ENCODE measurements at places on chromosomes 6 and 20.
A peak's percentile ranks its signal among the peaks of the same experiment; 100 is the strongest.

GRCh38 chr6:114158411-114158810, 184.4 kb downstream of the HS3ST5 start:
- no peak for DNase-seq

- DNase-seq = no peak
These were observed 16.1 kb downstream of the SDCBP2 start for GRCh38 chr20:1312904-1313235.

- DNase-seq = no peak
These were observed 4.2 kb upstream of the NCR3 start for GRCh38 chr6:31597006-31597405.

DNA sequence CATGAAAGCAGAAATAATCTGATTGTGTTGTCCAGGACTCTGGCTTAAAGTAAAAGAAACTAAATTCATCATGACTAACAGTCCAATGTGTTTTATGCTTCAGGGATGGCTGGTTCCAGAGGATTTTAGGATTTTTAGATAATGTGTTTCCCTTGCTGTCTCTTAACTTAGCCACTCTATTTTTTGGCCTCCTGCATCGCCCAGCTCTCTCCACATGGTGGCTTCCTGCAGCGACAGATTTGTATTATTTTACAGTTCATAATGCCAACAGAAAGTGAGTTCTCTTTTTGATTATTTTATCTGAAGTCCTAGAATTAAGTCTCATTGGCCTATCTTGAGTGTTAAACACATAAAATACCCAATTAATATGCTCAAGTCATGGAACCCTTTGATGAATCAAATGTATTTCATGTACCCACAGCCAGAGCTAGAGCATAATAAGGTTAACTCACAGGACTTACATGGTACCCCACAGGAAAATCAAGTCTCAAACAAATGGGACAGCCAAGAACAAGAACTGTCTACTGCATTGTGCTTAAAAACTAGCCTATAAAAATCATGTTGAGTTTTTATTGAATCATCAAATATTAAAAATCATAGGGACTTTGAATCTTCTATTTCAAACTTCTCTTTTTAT, 582.5 kb downstream of the DOK5 start:
- no peak for DNase-seq

- DNase-seq = no peak
These were observed 55.9 kb downstream of the ATXN1 start for GRCh38 chr6:16705081-16705993.

GRCh38 chr6:72466471-72466870, 155.4 kb upstream of the KCNQ5 start:
- no peak for DNase-seq

DNA sequence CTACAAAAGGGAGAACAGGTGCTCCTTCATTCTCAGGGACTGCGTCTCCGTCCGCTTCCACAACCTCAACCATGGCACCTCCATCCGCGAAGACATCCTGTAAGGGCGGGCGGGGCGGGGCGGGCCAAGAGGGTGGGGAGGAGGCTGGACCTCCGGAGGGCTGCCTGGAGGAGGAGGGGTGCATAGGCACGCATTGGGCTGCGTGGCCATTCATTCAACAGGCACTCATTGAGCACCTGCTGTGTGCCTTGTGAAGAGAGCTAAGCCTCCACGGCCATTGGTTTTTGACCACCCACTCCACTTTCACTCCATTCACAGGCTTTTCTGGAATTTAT, 435 bp downstream of the ZSWIM3 start:
- no peak for DNase-seq

DNA sequence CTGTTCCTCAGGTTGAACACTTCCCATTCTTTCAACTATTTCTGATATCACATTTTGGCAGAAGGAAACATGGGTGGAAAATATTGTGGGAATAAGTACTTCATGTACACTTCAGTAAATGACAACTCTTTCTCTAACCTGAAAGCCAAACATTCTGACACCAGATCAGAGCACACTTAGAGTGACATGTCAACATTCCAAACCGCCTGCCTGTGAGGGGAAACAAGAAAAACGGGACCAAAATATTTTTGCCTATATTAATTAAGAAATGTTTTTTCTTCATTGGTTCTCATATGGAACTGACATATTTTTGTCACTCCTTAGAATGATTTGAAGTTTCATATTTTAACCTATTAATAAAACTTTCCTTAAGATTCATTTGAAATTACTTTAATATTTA, 483.1 kb downstream of the MAFB start:
- no peak for DNase-seq

- no peak for DNase-seq
These were observed 170.3 kb upstream of the PDE7B start for GRCh38 chr6:135680964-135681913.

DNA sequence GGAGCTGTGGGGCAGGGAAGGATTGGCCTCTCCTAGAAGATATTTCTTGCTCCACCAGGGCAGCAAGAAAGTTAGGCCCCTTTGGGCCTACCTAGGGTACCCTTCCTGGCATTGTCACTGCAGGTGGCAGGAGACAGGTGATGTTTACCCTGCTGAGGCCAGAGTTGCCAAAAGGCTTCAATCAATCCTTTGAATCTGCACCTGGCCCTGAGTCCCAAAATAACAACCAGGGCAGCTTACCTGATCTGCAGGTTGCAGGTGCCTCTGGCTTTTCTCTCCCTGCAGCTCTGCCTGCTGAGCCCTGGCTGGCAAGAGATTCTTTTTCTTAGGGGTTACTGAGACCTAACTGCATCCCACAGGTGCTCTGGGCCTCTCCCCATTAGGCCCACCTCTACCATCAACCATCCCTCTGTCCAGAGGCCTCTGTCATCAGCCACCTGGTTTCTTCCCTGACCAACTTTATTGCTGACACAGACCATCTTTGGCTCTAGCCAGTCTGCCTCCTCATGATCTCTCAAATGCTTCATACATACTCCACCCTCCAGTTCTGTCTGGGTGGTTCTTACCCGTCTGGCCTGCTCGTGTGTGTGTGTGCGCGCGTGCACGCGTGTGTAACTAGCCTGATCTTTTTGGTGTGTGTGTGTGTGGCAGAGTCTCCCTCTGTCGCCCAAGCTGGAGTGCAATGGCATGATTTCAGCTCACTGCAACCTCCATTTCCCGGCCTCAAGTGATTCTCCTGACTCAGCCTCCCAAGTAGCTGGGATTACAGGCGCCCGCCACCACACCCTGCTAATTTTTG, 13.7 kb downstream of the BCL2L1 start:
- DNase-seq = no peak

GRCh38 chr20:63553251-63553932, 567 bp upstream of the FNDC11 start:
- peak; percentile 7 for DNase-seq

GRCh38 chr6:119830494-119831295, 481.1 kb upstream of the MAN1A1 start:
- no peak for DNase-seq

GRCh38 chr20:24951536-24952083, 2.5 kb downstream of the CST7 start:
- DNase-seq = no peak

DNA sequence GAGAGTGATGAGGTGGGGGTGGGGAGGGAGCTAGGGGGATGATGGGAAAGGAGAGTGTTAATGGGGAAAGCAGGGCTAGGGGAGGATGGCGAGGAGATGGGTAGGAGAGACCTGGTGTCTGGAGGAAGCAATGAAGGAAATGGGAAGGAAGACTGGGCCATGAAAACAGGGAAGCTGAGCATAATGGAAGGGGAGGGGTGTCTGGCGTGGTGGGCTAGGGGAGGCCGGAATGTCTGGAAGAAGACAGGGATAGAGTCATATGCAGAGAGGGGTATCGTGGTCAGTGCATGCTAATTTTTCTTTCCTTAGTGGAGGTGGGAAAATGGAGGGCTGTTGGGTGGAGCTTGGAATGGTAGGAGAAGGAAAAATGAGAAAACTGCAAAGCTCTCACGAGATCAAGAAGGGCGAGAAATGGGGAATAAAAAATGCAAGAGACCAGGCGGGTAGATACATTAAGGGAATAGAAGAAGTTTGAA, 423 bp downstream of the KLHDC3 start:
- DNase-seq = no peak

- DNase-seq = peak; percentile 83
These were observed 31.9 kb downstream of the C6orf89 start for GRCh38 chr6:36917541-36918193.

DNA sequence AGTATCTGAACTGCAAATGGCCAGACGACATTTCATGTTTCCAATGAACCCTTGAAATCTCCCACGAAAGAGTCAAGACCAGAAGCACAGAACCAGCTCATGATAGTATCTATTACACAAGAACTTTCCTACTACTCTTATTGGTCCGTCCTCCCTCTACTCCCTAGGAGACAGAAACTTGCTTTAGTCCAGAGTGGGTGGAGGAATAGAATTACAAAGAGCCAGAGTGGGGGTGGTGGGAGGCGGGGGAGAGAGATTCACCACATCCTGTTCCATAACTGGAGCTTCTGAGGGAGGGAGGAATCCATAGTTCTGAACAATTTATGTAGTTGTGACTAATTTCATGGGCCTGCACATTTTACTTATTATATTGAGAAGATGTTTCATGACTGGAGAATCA, 18.5 kb upstream of the WFDC10A start:
- peak; percentile 44 for DNase-seq

DNA sequence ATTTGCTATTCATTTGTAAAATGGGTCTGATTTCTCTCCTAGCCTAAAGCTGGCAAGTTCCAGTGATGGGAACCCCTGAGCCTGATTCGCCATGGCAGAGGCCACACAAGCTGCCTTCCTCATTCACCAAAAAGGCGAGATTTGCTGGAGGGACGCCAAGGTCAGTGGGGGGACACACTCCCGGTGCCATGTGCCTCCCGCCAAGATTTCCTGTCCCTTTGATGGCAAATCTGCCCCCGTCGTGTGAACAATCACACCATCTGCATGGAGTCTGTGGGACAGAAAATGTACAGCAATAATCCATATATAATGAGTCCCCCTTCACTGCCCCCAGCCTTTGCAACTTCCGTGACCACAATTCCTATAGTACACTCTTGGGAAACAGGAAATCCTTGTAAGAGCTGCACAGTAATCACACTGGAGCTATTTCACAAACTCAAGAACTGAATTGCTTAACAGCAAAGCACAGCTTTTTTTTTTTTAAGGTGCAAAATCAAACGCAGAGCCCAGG, 15.7 kb upstream of the IGF2R start:
- DNase-seq = peak; percentile 67

GRCh38 chr20:21396599-21397340, 556 bp downstream of the NKX2-4 start:
- no peak for DNase-seq

DNA sequence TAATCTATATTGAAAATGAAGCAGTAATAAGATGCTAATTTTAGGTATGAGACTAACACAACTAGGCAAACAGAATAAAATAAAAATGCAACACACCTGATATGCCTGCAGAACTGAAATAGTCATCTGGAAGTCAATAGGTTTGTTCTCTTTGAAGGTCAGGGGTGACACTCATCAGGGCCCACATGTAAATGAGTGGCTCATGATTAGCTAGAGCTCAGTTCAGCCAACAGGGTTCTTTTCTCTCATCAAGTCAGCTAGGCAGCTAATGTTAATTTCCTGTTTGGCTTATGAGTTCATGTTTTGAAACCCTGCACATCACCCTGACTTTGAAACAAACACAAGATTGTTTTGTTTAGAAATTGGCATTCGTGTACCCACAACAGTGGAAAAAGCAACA, 23.8 kb downstream of the SMLR1 start:
- DNase-seq = no peak

DNA sequence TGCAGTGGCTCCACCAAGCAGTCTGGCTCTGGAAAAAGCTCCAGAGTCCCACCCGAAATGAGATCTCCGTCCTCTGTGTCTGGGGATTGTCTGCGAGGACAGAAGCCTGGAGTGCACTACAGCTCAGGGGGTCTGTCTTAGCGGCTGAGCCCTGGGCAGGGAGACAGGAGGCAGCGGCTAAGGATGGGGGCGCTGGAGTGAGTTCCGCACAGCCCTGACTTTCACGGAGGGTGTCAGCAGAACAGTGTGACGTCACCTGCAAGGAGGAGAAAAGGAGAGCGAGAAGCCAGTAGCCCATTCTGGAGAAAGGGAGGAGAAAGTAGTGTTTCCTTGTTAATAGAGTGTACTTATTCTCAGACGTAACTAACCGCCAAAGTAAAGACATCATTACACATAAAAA, 97.6 kb downstream of the FAM50B start:
- no peak for DNase-seq

GRCh38 chr6:89564752-89565427, 73.7 kb downstream of the LYRM2 start:
- DNase-seq = no peak

DNA sequence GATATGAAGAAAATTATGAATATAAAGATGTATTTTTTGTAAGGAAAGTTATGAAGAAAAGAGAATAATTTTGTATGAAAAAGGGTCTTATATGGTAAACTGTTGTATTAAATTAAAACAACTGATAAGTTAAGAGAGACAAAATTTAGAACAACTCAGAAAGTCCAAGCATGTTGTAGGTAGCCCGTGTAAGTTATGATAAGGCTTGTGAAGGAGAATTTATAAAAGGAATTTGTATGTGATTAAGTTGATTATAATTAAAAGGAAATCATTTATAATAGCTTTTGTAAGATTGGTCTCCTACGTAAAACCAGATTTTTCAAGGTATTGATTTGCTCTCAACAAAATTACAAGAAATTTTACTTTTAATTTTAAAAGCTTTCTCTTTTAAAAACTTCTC, 1579.3 kb downstream of the HACE1 start:
- no peak for DNase-seq

DNA sequence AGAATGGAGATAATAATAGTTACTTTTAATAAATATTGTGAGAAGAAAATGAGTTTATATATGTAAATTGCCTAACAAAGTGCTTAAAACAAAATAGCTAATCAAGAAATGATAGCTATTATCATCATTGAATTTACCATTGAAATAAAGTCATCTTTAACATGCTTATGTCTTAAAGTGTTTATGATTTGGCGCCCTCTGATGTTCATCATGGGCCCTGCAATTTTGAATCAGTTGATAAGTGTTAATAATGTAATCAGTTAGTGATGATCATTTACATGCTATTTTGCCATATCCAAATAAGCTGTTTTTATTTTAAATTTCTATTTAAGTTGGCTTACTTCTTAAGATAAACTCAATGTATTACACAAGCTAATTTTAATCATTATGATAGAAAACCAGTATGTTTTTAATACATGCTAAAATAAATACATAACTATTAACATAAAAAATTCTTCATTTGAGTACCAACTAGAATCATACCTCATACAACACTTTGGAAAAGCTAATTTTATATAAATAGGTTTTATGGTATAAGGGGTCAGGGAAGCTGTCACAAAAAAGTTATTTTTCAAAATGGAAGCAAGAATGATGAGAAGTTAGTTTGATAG, 39.2 kb upstream of the TPD52L1 start:
- DNase-seq = no peak

- no peak for DNase-seq
These were observed 48.7 kb upstream of the BMP2 start for GRCh38 chr20:6718662-6719368.

GRCh38 chr6:163706500-163707087, 292.1 kb downstream of the QKI start:
- DNase-seq = no peak
